Transverse colon (tissue), 4 donors: ENCODE measurements at places on chromosomes 6 and 20. TPM values are rescaled to one million over a fixed set of nuclear protein-coding genes. Genes with fewer than 3 reads are reported as not detected.

- H3K4me1 ChIP-seq = no peaks in the 10 kb centered on the region
- no peaks in the 10 kb centered on the region for H3K27me3 ChIP-seq
- no peak for DNase-seq
- H3K27ac ChIP-seq = no peak overlapping the region
- H3K36me3 ChIP-seq = no peaks in the 10 kb centered on the region
Measured at GRCh38 chr6:41872147-41872546, 23.0 kb downstream of the USP49 start.

- DNase-seq = no peak
- no peaks in the 10 kb centered on the region for H3K27me3 ChIP-seq
- H3K4me3 ChIP-seq = no peak overlapping the region
Measured at GRCh38 chr6:129267028-129267427, 384.1 kb downstream of the LAMA2 start.

ZSCAN31 gene
- total RNA-seq = 9.0 TPM

GRCh38 chr20:14700639-14700960 lies 363.2 kb upstream of the FLRT3 start:
- H3K4me1 ChIP-seq = peaks cover 27% of the 10 kb centered on the region
- no peak overlapping the region for H3K4me3 ChIP-seq
- no peaks in the 10 kb centered on the region for H3K36me3 ChIP-seq
- peak; percentile 14 for DNase-seq
- no peaks in the 10 kb centered on the region for H3K27me3 ChIP-seq
- H3K27ac ChIP-seq = peak overlapping the region; percentile 50

- no peak for DNase-seq
- no peaks in the 10 kb centered on the region for H3K27me3 ChIP-seq
- H3K4me3 ChIP-seq = no peak overlapping the region
- H3K4me1 ChIP-seq = no peaks in the 10 kb centered on the region
- H3K36me3 ChIP-seq = no peaks in the 10 kb centered on the region
Measured at GRCh38 chr20:24337069-24337468, 132.4 kb upstream of the SYNDIG1 start.

CST4 gene
- not detected for total RNA-seq

- no peak overlapping the region for H3K27ac ChIP-seq
- no peak for DNase-seq
- no peaks in the 10 kb centered on the region for H3K36me3 ChIP-seq
- no peaks in the 10 kb centered on the region for H3K27me3 ChIP-seq
- H3K4me3 ChIP-seq = no peak overlapping the region
Measured at GRCh38 chr20:53905019-53905819, 165.2 kb downstream of the BCAS1 start.

LY6G6C gene
- total RNA-seq = not detected

- H3K4me1 ChIP-seq = no peaks in the 10 kb centered on the region
- H3K27me3 ChIP-seq = no peaks in the 10 kb centered on the region
- no peak for DNase-seq
- H3K4me3 ChIP-seq = no peak overlapping the region
- H3K27ac ChIP-seq = no peak overlapping the region
- H3K36me3 ChIP-seq = no peaks in the 10 kb centered on the region
Measured at GRCh38 chr6:162798546-162799266, 70.9 kb downstream of the PACRG start.

DNA sequence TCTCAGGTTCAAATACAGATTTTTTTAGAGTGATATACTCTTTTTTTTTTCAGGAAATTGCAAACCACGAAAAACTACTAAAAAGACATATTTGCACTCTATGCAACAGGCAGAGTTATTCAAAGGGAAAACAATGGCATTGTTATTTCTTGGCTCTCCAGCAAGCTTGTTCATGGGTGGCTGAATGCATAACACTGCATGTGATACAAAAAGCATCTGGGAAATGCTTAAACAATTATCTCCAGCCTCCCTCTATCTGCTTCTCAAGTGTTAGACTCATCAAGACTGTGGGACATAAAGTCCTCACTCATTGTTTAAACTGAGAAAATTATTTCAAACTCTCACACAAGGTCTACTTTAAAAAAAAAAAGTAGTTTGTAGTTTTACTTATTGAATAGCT lies 7.3 kb upstream of the COL12A1 start:
- H3K27ac ChIP-seq = no peak overlapping the region
- no peak overlapping the region for H3K4me3 ChIP-seq
- no peak for DNase-seq
- peaks cover 6% of the 10 kb centered on the region for H3K27me3 ChIP-seq

UBD gene
- total RNA-seq = 0.96 TPM

DNA sequence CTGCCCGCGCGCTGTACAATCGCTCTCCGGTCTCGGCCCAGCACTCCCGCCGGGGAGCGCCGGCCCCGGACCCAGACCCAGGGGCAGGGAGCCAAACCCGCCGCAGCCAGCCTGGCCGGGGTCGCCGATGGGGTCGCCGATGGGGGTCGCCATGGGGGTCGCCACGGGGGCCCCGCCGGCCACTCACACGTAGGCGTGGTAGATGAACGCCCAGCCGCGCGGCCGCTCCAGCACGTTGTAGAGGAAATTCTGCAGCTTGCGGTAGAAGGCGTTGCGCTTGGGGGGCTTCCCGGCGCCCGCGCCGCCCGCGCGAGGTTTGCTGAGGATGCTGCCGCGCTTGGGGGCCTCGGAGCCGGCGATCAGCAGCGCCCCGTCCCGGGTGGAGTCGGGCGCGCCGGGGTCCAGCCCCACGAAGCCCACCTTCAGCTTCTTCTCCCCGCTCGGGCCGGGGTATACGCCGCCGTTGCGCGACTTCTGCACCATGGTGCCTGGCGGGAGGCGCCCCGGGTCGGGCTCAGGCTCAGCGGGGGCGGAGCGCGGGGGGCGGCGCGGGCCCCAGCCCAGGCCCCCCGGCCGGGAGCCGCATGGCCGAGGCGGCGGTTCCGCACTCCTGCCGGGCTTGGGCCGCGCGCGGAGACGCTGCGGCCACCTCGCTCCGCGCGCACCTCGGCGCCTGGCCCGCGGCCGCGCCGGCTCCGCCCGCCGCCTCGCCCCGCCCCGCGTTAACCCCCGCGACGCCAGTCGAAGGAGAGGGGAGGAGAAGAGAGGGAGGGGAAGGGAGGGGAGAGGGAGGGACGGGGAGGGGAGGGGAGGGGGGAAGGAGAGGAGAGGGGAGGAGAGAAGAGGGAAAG lies at the start of gene KCNQ2:
Gene KCNQ2, minus strand, starts transcription at position 675 of the 851 bp plus-strand sequence. Its CDS starts 192 bp downstream, at position 483.
- H3K36me3 ChIP-seq = no peaks in the 10 kb centered on the region
- H3K4me3 ChIP-seq = no peak within 1 kb of the TSS
- no peaks in the 10 kb centered on the region for H3K4me1 ChIP-seq
- no peak within 1 kb of the TSS for H3K27ac ChIP-seq
- peaks cover 80% of the 10 kb centered on the region for H3K27me3 ChIP-seq

- H3K4me1 ChIP-seq = no peaks in the 10 kb centered on the region
- no peak overlapping the region for H3K4me3 ChIP-seq
- DNase-seq = no peak
- no peaks in the 10 kb centered on the region for H3K36me3 ChIP-seq
Measured at GRCh38 chr6:114862819-114863218, 520.0 kb upstream of the HS3ST5 start.
